ENCODE measurements at places on chromosomes 2 and 18. TPM values are rescaled to one million over a fixed set of nuclear protein-coding genes. Genes with fewer than 3 reads are reported as not detected.

The NEB gene
- total RNA-seq = 1.2 TPM

The MATN3 gene
- total RNA-seq = not detected

The SPP2 gene
- total RNA-seq = not detected

The ANKRD30B gene
- total RNA-seq = not detected

The CYP26B1 gene
- not detected for total RNA-seq

The TMEM200C gene
- not detected for total RNA-seq

The FBXO36 gene
- total RNA-seq = 1.8 TPM

The SYT4 gene
- total RNA-seq = not detected

The SLC4A1AP gene
- 25.1 TPM for total RNA-seq

The SP100 gene
- total RNA-seq = 301 TPM

The NT5DC4 gene
- total RNA-seq = not detected

The SPR gene
- total RNA-seq = 0.80 TPM

DNA sequence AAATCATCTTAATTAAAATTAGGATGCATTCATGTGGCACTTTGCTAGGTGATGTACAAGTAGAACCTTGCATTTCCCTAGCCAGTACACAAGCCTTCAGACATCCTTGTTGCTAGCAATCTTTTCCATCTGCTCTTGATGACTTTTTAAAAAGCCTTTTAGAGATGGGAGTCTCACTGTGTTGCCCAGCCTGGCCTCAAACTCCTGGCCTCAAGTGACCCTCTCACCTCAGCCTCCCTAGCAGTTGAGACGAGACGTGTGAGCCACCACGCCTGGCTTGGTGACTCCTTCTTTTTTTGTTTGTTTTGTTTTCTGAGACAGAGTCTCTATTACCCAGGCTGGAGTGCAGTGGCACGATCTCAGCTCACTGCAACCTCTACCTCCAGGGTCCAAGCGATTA, 1.7 kb upstream of the CCDC88A start:
- no peak for DNase-seq
- peaks cover 10% of the 10 kb centered on the region for H3K27me3 ChIP-seq
- H3K4me1 ChIP-seq = peaks cover 21% of the 10 kb centered on the region
- no peaks in the 10 kb centered on the region for H3K36me3 ChIP-seq

DNA sequence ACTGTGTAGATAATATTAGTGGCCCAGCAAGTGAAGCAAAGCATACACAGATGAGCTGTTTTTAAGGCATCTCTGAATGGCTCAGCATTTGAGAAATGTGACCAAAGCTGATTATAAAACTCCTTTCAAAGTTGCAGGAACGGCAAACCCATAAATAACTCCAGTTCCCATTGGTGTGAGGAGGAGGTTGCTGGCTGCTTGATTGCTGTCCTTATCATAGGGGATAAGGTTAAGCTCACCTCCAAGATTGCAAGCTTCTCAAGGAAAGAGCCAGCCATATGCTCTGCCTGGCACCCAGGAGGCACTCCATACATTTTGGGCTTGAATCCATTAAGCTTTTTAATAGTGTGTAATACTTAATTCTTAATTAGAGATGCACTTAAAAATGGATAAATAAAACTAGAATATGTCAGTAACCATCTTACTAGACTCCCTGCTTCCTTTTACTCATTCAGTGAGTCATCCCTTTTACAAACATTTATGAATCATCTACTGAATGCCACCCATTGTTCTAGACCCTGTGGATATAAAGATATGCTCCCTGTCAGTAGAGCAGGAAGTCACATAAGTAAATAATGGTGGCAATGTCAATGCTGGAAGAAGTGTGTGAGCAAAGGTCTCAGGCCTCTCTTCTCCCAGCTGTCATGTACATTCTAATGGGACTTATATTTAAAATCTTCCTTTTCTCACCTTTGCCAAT, 99.3 kb downstream of the SPATS2L start:
- H3K27me3 ChIP-seq = no peaks in the 10 kb centered on the region
- peak overlapping the region; percentile 23 for H3K4me3 ChIP-seq
- peak overlapping the region; percentile 80 for H3K27ac ChIP-seq

DNA sequence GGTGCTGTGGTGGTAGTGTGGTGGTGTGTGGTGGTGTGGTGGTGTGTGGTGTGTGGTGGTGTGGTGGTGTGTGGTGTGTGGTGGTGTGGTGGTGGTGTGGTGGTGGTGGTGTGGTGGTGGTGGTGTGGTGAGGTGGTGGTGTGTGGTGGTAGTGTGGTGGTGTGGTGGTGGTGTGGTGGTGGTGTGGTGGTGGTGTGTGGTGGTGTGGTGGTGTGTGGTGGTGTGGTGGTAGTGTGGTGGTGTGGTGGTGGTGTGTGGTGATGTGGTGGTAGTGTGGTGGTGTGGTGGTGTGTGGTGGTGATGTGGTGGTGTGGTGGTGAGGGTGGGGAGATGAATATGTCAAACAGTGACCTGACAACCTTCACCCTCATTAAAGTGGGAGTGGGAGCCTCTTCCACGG, 55.6 kb upstream of the DLGAP1 start:
- H3K4me3 ChIP-seq = no peak overlapping the region
- H3K36me3 ChIP-seq = peaks cover 1% of the 10 kb centered on the region
- H3K27me3 ChIP-seq = no peaks in the 10 kb centered on the region
- H3K4me1 ChIP-seq = no peaks in the 10 kb centered on the region

DNA sequence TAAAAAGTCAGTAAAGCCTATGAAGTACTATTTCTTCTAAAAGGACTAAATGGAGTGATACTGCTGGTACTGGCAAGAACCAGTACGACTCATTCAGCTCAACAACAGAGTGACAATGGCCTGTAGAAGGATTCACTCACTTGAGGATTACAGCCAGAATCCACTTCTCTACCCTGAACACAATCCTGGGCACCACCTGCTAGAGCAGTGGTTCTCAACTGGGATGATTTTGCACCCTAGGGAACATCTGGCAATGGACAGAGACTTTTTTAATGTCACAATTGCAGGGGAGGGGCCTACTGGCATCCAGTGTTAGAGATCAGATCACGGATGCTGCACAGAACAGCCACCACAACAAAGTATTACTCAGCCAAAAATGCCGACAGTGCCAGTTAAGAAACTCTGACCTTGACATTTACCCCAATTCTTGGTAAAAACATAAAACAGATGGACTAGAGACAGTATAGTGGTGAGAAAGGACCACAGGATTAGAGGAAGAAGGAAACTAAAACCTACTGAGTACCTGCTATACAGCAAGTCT, 5.0 kb downstream of the SPIRE1 start:
- H3K36me3 ChIP-seq = no peaks in the 10 kb centered on the region
- H3K27me3 ChIP-seq = peaks cover 22% of the 10 kb centered on the region
- H3K4me3 ChIP-seq = peak overlapping the region; percentile 61
- no peak overlapping the region for H3K27ac ChIP-seq
- H3K4me1 ChIP-seq = peaks cover 21% of the 10 kb centered on the region
- DNase-seq = no peak

DNA sequence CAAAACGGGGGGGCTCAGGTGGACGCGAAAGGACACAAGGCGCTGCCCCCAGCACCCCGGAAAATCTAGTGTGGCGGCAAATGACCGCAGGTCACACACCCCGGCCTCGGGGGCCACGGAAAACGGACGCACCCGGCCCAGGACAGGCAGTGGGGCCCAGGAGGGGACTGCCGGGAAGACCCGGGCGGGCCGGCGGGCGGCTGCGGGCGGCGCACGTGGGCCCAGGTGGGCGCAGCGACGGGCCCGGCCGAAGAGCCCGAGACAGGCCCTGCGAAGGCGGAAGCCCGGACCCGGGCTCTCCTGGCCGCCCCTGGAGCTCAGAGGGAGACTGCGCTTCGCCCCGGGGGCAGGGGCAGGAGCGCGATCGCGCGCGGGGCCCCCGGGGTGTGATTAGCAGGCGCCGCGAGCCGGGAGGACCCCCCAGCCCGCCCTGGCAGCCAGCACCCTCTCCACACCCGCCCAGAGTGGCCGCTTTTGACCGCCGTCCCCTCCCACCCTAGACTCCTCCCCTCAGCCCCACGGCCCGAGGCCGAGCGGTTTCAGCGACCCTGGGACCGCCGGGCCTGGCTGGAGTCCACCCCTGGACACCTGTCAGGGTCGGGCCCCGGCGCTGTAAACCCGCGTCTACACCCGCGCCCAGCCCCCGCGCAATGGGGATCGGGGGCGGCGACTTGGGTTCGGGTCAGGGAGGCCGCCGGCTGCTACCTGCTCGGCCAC, 773 bp downstream of the MBP start:
- peaks cover 33% of the 10 kb centered on the region for H3K36me3 ChIP-seq
- H3K27ac ChIP-seq = peak overlapping the region; percentile 95
- H3K4me1 ChIP-seq = peaks cover 50% of the 10 kb centered on the region
- peak; percentile 70 for DNase-seq
- H3K4me3 ChIP-seq = peak overlapping the region; percentile 98

- no peaks in the 10 kb centered on the region for H3K36me3 ChIP-seq
- no peaks in the 10 kb centered on the region for H3K4me1 ChIP-seq
- no peaks in the 10 kb centered on the region for H3K27me3 ChIP-seq
- DNase-seq = no peak
- no peak overlapping the region for H3K4me3 ChIP-seq
Observed at GRCh38 chr2:122422384-122422991, 667.0 kb downstream of the TSN start.

- peak; percentile 59 for DNase-seq
- H3K27ac ChIP-seq = no peak within 1 kb of the TSS
- peak within 1 kb of the TSS; percentile 58 for H3K4me3 ChIP-seq
- no peaks in the 10 kb centered on the region for H3K4me1 ChIP-seq
Observed at GRCh38 chr18:50559752-50560680, at the start of gene MAPK4. Gene MAPK4, plus strand, starts transcription at chr18:50560087. Its CDS starts 103,872 bp downstream, at chr18:50663959.

DNA sequence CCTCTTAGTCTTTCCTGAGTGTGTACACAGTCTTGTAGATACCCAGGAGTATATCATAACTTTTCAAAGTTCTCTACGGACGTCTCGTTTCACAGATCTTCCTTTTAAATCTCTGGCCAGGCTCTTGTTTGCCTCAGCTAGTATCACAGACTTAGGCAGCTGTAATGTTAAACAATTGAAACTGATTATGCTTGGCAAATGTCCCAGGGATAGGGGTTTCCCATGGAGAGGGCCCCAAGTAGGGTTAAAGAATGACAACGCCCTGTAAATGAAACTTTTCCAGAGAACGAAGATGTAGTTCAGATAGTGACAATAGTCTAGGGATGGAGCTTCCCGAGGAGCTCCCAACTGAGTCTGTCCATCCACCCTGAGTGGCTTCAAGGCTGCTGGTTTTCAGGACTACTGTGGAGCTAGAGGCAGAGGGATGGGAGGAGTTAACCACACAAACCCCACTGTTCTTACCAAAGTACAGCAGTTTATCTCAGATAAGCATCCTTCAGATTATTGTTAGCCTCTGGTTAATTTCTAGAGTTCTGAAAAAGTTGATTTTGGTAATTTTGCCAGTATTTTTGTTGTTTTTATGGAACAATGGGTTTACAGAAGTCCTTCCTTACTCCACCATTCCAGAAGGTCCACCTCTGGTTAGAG, 9.1 kb downstream of the NEURL3 start:
- H3K4me3 ChIP-seq = no peak overlapping the region
- no peak overlapping the region for H3K27ac ChIP-seq
- peaks cover 23% of the 10 kb centered on the region for H3K36me3 ChIP-seq
- no peak for DNase-seq

- no peak for DNase-seq
- peaks cover 12% of the 10 kb centered on the region for H3K4me1 ChIP-seq
- peaks cover 37% of the 10 kb centered on the region for H3K27me3 ChIP-seq
- H3K36me3 ChIP-seq = no peaks in the 10 kb centered on the region
- peak overlapping the region; percentile 76 for H3K4me3 ChIP-seq
Observed at GRCh38 chr2:170771421-170771937, 1.3 kb downstream of the ERICH2 start.

- H3K36me3 ChIP-seq = no peaks in the 10 kb centered on the region
- H3K27ac ChIP-seq = no peak overlapping the region
- peaks cover 16% of the 10 kb centered on the region for H3K27me3 ChIP-seq
Observed at GRCh38 chr2:201852462-201852861, 46.1 kb downstream of the CDK15 start.

- peaks cover 32% of the 10 kb centered on the region for H3K36me3 ChIP-seq
- H3K4me3 ChIP-seq = peak overlapping the region; percentile 90
- DNase-seq = no peak
Observed at GRCh38 chr2:219228911-219229304, 528 bp downstream of the ATG9A start.

- H3K36me3 ChIP-seq = no peaks in the 10 kb centered on the region
- DNase-seq = no peak
- H3K4me3 ChIP-seq = no peak overlapping the region
- no peaks in the 10 kb centered on the region for H3K4me1 ChIP-seq
Observed at GRCh38 chr18:36338403-36338933, 41.0 kb downstream of the FHOD3 start.

DNA sequence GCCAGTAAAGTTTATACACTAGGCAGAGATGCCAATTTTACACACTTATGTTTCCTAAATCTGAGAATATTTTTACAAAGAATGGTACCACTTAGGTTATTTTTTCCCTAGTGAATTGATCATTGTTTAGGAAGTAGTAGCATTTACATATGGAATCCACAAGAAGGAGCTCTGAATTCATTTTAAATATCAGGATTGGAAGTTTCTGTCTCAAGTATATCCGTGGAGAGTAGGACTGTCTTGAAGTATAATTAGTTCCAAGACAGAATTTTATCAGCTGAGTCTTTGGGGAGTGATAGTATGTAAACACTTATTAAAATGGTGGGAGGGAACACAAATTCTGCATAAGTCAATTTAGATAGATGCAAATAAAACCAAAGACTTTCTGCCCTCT, 82.3 kb upstream of the FAM98A start:
- H3K4me3 ChIP-seq = no peak overlapping the region
- H3K27me3 ChIP-seq = peaks cover 5% of the 10 kb centered on the region
- H3K36me3 ChIP-seq = no peaks in the 10 kb centered on the region
- H3K27ac ChIP-seq = no peak overlapping the region
- no peak for DNase-seq

DNA sequence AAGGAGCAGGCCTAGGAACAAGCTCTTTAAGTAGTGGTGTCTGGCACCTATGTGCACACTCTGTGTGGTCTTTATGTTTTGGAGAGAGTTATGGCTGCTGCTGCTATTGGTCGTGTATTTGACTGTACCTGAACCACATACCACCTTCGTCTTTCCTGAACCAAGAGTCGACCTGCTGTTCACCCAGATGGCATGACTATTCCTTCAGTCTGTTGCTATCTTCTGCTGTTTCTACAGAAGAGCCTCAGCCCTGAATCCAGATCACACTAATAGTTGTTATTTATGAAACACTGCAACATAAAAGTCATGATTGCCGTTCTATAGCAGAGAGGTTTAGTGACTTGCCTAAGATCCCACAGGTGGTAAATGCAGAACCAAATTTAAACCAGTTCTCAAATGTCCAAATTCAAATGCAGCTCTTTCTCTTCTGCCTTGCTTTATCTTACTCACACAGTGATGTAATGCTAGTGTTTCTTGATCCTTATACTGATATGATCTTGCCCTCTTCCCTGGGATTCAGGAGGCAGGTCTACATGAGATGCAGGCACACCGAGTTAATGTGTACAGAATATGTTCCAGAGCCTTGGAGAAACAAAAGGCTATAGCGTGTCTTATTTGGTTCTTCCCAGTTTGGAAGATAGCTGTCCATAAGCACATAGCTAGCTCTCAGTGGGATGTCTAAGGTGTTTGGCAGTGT, 122.1 kb upstream of the FOSL2 start:
- H3K4me1 ChIP-seq = peaks cover 41% of the 10 kb centered on the region
- H3K27ac ChIP-seq = no peak overlapping the region
- H3K27me3 ChIP-seq = no peaks in the 10 kb centered on the region
- H3K4me3 ChIP-seq = no peak overlapping the region
- DNase-seq = no peak

Data from activated naive CD8-positive, alpha-beta T cell treated with anti-CD3 and anti-CD28 coated beads, Interleukin-2, amount 10 ng/mL, durations not matched to agents 7 days and 5 days (primary cell).